Fibroblast of gingiva (primary cell): ENCODE measurements at places on chromosomes 12 and 14.

- DNase-seq, result no peak
These were observed 7.9 kb downstream of the MAPK1IP1L start for GRCh38 chr14:55059333-55059732.

- no peak for DNase-seq
These were observed 27.9 kb upstream of the PSMC1 start for GRCh38 chr14:90228478-90228877.

- DNase-seq, result no peak
These were observed 14.8 kb upstream of the SLC10A1 start for GRCh38 chr14:69811868-69812252.

- DNase-seq, result no peak
These were observed 231.0 kb downstream of the RBM19 start for GRCh38 chr12:113735131-113735530.

- DNase-seq, result no peak
These were observed 201.4 kb upstream of the EEA1 start for GRCh38 chr12:93130366-93131054.

GRCh38 chr12:49619286-49619685 is 4.1 kb upstream of the PRPF40B start:
- DNase-seq, result no peak

- DNase-seq, result no peak
These were observed 92.1 kb upstream of the OTX2 start for GRCh38 chr14:56902385-56902784.

- peak; percentile 60 for DNase-seq
These were observed 177.5 kb downstream of the DACT1 start for GRCh38 chr14:58815161-58815701.

GRCh38 chr14:81535396-81536164 is 1.9 kb upstream of the SEL1L start:
- no peak for DNase-seq

DNA sequence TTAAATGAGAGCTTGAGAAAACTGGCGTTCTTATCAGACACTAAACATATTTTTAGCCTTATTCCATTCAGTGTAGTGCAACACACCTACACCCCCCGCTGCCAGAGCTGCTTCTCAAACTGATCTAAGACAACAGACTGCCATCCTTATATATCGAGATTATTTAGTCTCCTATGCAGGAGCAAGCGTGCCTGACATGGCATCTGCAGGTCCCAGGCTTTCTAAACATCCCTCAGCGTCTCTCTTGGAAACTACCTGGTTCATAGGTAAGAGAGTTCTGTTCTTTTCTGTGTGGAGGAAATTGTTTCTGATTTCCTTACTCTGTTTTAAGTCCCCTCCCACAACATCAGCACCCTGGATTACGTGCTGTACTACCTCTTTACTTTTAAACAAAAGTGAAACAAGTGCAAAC is 117.1 kb upstream of the PTPRB start:
- no peak for DNase-seq

DNA sequence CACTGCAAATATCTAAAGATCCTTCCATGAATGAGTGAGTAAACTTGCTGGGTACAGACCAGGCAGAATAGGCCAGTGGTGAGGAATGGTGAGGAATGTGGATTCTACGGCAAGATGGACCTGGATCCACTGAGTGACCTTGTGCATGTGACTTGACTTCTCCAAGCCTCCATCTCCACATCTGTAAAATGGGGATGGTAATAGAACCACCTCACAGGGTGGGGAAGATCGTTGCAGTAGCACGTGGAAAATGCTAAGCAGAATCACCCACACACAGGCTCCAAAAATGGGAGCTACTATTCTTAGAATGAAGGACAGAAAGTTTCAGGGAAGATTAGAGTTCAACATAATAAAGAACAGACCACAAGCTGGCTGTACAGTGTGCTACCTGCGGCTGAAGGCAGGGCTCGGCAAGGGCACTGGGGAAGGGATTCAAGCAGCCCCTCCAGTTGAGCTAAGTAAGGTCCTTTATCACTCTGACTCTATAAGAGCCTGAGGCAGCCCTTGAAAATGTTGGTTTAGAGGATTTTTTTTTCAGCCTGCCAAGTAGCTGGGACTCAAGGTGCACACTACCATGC is 47.5 kb downstream of the ACTN1 start:
- DNase-seq, result no peak

GRCh38 chr12:49233842-49234526 is 30.9 kb upstream of the TUBA1C start:
- no peak for DNase-seq

GRCh38 chr12:58310809-58311622 is 369.6 kb downstream of the ATP23 start:
- peak; percentile 97 for DNase-seq

DNA sequence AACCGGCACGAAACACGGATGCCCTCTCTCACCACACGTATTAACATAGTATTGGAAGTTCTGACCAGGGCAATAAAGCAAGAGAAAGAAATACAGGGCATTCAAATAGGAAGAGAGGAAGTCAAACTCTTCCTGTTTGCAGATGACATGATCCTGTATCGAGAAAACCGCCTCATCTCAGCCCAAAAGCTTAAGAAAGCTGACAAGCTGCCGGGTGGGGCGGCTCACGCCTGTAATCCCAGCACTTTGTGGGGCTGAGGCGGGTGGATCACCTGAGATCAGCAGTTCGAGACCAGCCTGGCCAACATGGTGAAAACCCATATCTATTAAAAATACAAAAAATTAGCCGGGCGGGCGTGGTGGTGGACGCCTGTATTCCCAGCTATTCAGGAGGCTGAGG is 17.7 kb downstream of the OR6S1 start:
- no peak for DNase-seq
